IPS DF 6.9 (cell line): ENCODE measurements at places on chromosomes 7 and 10.

DNA sequence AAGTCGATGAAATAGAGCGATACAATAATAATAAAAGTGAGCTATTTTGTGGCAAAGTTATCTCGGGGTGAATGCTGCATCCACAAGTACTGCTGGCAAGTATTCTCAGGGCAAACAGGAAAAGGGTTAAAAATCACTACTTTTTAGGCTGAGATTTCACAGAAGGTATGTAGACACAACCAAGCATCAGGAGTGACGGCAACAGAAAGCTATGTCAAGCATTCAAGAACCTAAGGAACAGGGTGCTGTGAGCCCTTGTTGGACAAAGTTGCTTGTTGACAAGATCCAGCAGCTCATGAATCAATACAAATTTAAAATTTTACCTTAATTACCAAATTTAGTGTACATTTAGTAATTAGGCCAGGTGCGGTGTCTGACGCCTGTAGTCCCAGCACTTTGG lies 41.2 kb upstream of the C1QL3 start:
- no peak for DNase-seq

- no peak for DNase-seq
Measured at GRCh38 chr10:82278401-82279182, 403.6 kb downstream of the NRG3 start.

DNA sequence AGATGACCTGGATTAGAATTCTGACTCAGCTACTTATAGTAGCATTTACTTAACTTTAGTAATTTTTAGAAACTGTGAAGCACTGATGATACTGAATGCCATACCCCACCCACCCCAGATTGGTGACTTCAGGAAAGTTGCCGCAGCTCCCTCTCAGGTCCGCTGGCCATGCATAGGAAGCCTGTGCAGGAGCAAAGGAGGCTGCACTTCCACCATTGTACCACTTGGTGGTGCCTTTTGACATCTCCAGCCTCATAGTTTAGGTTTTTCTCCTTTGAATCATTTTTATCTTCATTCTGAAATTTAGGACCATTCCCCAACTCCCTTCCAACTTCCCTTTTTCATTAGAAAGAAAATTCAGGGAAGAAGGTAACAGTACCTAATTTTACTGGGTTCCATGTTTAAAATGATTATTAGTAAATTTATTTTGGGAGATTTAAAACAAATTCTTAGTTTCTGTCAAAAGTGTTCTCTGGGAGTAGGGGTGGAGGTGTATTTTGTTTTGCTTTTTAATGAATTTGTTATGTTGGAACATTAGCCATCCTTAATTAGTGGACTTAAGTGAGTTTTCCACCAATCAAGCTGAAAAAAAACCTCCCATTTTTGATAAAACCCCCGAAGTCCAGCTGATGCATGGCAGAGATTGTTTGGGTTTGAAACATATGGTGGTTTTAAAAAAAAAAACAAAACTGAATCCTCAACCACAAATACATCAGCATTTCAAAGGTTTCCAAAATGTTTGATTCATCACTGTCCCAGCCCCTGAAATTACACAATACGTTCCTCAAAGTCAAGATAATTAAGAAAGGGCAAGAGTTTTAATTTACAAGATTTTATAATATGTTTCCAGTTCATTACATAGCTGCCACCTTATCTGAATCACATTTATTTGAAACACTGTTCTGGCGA lies 109.6 kb downstream of the WNT2 start:
- DNase-seq = peak; percentile 52

- no peak for DNase-seq
Measured at GRCh38 chr10:131854579-131855335, 46.1 kb upstream of the PPP2R2D start.

DNA sequence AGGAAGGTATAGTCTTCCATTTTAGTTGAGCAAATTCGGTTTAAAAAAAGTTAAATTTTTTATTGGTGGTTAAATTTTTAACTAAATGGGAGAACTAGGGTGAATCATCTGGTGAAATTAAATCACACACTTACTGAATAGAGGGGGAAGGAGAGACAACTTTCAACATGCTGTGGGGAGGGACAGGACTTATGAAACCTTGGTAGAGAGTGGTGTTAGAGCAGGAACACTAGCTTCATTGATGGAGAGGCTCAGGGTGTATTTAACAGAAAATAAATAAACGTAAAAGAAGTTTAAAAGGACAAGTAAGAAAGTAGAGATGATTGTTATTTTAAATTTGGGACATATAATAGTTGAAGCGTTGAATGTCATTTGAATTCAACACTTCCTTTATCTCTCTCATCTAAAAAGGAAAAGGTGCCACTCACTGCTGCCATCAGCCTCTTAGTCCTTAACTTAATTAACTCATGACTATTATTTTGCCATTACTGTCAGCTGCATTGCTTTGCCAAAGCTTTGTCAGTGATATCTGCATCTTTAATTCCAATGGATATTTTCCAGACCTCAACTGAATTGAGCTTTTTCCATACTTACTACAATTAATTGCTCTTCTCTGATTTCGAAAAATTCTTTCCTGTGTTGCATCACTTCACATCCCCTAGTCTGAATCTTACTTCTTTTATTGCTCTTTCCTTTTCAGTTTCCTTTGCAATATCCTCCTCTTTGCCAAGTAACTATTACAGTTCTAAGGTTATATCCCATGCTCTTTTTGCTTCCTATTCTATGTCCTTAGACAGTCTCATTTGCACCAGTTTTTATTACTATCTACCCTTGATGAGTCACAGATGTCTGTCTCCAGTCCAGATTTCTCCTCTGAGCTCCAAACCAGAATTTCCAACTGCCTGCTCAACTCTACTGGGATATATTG lies 71.7 kb downstream of the GNAT3 start:
- no peak for DNase-seq

DNA sequence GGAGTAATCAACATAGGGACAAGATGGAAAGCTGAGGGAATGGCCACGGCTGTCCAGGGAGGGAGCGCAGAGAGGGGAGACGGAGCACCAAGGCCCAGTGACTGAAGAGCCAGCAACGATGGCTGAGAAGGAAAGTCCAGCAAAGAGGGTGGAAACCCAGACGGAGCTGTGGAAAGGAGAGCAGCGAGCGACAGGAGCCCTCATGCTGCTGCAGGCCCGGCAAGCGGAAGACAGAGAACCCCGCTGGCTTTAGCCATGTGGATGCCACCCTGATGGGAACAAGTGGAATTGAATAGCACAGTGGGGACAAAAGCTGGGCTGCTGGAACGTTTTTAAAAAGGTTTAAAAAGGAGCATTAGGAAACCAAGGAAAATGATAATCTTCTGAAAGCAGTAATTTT lies 82.9 kb upstream of the DDC start:
- no peak for DNase-seq

GRCh38 chr10:625751-626711 lies 63.4 kb downstream of the DIP2C start:
- no peak for DNase-seq

- DNase-seq = no peak
Measured at GRCh38 chr7:1919539-1920265, 249.6 kb downstream of the ELFN1 start.

DNA sequence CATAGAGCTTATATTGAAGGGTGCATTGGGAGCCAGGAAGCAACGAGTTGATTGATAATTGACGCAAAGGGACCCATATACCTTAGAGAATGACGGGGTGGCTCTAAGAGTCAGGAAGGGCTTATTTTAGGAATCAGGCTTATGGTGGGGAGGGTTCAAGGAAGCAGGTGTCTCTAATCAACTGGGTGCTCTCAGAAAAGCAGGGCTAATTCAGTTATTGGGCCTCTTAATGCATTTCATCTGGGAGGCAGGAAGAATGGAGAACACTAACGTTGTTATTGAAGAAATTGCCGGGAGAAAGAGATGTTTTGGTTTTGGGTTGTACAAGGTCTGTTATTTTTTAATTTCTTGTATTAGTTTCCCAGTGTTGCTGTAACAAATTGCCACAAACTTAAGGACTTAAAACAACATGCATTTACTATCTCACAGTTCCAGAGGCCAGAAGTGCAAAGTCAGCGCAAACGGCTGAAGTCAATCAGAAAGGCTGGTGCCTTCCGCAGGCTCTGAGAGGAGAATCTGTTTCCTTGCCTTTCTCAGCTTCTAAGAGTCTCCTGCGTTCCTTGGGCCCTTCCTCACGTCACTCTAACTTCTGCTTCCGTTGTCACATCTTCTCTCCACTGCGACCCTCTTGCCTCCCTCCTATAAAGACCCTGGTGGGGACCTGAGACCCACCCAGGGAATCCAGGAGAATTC lies 328.4 kb upstream of the C7orf33 start:
- DNase-seq = no peak

- DNase-seq = no peak
Measured at GRCh38 chr10:48648172-48648942, 36.3 kb upstream of the WDFY4 start.

DNA sequence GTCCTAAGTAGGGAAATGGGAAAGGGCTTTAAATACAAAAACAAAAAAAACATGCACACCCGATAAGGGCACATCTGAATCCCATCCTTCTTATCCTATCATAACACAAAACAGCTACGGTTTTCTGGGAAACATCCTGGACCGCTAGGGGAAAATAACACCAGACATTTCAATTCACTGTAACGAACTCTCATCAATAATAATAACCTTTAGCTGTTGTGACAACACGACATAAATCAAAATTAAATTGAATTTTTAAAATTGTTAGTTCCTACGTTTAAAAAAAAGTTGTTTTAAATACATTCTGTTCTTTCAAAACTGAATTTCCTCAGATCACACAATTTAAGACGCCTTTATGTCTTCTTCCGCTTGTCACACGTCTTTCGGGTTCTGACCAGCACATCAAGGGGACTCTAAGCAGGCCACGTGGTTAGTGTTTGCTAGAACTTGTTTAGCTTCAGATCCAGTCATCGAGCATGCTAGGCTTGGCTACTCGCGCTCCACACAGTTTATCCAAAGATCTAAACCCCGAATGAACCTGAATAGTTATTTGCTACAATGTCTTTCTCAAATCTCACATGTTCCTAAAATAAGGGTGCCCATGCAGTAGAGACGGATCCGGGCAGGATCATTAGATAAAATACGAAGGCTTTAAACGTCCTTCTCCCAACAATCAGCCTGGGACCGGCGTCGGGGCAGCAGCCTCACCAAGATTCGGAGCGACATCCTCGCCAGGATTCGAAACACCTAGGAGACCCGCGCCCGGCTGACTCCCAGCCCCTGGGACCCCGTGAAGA lies 839 bp downstream of the IKZF5 start:
- DNase-seq = no peak

DNA sequence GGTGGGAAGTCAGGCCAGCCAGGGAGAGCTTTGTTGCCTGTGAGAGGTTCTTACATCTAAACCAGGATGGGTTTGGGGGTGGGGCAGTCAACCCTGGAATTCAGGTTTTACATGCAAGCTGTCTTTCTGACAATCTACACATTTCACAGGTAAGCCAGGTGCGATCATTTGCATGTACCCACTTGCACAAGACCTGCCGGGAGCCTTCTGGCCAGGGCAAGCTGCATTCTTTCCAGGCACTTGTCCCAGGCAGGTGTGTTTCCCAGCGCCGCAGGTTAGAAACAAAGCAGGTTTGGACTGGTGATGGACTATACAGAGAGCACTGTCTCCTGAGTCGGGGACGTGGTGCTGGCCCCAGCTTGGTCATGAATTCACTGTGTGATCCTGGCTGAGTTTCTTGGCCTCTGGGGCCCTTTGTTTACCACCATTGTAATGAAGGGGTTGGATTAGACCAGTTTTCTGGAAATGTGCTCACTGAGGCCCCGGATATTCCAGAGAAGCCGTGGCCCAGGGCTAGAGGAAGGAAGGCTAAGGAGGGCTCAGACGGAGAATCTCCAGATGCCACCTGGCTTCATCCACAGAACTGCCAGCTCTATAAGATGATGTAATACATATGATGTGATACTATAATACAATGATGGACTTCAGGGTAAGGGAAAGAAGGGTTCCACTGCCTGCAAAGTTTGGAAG lies 205.2 kb upstream of the SVIL start:
- no peak for DNase-seq

GRCh38 chr10:69629519-69629896 lies 539 bp upstream of the FAM241B start:
- no peak for DNase-seq

GRCh38 chr7:4099651-4100050 lies 582.4 kb upstream of the FOXK1 start:
- no peak for DNase-seq

- DNase-seq = no peak
Measured at GRCh38 chr10:100790761-100791208, 45.4 kb downstream of the PAX2 start.

DNA sequence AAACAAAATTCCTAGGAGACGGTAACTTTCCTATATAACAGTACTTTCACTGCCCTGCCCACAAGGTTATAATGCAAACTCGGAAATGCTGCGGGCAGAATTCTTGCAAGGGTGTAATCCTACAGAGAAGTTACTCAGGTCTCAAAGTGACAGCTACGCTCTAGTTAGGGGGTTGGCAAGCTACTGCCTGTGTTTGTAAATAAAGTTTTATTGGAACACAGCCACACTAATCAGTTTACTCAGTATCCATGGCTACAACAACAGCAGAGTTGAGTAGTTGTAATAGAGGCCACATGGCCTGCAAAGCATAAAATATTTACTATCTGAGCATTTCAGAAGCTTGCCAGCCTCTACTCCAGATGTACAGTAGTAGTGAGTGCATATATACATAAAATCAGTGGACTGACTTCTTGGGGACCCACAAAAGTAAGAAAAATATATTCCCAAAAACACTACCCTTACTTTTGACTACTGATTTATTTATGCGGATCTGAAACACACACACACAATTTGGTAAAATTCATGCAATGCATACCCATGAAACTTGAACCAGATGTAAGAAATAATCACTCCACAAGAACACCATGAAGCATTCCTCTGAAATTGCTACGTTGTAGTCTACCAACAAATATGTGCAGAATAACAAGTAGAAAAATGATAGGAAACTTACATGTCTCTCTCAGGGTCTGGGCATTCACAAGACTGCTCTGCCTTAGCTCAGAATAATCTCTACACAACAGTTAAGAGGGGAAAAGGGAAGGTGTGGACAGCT lies 53.0 kb downstream of the SMURF1 start:
- no peak for DNase-seq

DNA sequence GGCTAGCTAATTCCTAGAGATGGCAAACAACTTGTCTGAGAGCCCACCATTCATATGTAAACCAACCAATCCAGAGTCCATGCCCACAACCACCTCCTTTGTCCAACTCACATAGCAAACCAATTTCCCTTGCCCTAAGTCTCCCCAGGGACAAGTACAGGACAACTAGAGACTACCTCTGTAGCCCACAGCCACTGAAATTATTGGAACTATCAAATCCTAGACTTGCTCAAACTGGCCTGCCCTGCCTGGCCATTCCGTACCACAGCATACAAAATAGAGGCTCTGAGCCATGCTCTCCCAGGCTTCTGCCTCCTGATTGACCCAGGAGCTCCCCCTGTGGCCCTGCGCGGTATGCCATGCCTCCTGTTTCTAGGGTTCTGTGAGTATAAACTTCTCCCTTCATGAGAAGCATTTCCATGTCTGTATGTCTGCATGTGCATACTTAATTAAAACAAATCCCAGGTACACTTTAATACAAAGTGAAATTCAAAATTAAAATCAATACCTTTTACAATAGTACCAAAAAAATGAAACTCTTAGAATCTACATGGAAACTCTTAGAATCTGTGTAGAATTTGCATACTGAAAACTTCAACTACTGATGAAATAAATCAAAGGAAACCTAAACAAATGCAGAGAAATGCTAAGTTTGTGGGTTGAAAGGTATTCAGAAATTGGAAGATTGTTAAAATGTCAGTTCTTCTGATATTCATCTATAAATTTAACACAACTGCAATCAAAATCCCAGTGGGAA lies 4.0 kb upstream of the HECW1 start:
- peak; percentile 68 for DNase-seq
